ENCODE measurements at places on chromosomes 5 and 9. TPM values are rescaled to one million over a fixed set of nuclear protein-coding genes. Genes with fewer than 3 reads are reported as not detected.

CCDC180 gene
- 1.2 TPM for polyA plus RNA-seq

DNA sequence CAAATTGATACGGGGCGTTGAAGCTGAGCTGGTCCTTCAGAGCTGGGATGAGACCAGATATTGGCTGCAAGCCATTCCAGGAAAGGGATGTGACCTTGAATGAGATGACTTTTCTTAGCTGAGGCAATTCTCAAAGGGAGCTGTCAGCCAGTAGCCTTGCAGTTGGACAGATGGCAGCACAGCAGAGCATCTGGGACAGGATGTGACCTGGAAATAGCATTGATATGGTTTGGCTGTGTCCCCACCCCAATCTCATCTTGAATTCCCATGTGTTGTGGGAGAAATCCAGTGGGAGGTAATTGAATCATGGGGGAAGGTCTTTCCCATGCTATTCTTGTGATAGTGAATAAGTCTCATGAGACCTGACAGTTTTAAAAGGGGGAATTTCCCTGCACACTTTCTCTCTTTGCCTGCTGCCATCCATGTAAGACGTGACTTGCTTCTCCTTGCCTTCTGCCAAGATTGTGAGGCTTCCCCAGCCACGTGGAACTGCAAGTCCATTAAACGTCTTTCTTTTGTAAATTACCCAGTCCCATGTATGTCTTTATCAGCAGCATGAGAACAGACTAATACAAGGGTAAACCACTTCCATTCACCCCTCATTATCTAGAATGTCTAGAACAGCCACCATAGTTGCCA lies 19.8 kb upstream of the MTX3 start:
- no peak for DNase-seq

DNA sequence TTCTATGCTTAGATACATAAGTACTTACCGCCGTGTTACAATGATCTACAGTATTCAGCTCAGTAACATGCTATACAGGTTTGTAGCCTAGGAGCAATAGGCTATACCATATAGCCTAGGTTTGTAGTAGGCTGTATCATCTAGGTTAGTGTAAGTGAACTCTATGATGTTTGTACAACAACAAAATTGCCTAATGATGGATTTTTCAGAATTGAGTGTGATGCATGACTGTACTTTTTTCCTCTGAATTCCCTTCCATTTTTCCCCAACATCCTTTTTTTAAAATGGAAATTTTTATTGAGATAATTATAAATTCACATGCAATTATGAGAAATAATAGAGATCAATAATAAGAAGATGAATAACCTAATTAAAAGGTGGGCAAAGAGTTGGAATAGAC lies 67.9 kb upstream of the TNFSF8 start:
- DNase-seq = no peak

PHYHD1 gene
- not detected for polyA plus RNA-seq

DNA sequence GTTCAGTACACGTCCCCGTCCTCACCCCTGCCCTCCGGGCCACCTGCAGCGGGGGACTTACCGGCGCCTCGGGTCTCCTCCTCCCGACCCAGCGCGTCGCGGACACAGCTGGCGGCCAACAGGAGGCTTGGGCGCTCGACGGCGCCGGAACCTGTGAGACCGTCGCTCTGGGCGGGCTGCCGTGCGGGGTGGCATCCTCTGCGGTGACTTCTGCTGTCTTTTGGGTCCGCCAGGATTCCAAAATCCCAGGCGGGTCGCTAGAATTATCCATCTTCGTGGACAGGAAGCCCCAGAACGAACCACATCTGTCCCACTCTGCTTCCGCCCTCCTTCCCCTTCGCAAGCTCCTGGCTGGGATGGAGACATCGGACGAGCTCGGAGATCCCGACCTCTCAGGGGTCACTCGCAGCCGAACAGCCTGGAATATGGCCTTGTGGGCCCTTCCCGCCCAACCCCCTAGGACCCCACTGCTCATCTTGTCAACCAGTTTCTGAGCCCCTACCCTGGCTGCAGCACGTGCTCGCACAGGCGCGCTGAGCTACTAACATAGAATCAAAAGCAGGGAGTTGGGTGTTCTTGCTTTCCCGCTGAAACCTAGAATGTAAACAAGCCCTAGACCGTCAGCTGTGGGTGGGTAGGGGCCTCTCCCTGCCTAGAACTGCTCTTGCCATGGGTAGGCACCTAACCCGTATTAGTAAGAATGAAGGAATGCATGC lies 947 bp upstream of the MARCHF3 start:
- no peak for DNase-seq

- DNase-seq = no peak
These were observed 115.5 kb upstream of the IL7R start for GRCh38 chr5:35741126-35741716.

DNA sequence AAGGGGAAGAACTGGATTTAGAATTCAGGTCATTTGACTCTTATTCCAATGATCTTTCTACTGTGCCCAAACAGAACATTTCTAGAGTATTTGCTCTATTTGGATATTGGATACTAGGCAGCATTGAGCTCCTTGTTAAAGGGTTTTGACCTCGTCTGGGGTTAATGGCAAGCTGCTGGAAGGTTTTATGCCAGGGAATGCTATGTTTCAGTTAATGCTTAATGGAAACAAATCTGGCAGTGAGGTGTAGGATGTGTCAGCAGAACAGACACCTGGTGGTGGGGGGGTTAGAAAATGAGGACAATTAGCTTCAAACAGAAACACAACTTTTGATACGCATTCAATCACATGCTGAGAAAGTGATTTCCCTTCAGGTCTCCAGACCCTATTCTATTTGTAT lies 51.5 kb downstream of the AGXT2 start:
- DNase-seq = no peak

KLHL3 gene
- 3.8 TPM for polyA plus RNA-seq

DNA sequence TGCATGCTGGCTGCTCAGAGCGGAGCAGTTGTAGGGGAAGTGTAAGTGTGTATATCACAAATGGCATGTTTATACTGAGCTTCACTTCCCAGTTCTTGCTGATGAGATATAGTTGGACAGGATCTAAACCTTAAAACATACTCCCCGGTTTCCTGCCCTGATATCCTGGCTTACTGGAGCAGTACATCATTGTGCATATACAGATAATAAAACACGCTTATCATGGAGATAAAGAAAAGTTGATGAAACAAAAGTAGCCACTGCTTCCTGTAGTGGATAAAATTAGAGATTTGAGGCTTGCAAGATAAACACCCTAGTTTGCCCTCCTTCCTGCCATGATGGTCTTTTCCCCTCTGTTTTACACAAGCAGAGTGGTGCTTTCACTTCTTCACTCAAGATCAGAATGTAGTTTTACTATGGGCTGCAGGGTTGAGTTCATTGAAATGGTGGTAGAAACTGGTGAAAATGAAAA lies 15.0 kb downstream of the NPR3 start:
- DNase-seq = no peak

DNA sequence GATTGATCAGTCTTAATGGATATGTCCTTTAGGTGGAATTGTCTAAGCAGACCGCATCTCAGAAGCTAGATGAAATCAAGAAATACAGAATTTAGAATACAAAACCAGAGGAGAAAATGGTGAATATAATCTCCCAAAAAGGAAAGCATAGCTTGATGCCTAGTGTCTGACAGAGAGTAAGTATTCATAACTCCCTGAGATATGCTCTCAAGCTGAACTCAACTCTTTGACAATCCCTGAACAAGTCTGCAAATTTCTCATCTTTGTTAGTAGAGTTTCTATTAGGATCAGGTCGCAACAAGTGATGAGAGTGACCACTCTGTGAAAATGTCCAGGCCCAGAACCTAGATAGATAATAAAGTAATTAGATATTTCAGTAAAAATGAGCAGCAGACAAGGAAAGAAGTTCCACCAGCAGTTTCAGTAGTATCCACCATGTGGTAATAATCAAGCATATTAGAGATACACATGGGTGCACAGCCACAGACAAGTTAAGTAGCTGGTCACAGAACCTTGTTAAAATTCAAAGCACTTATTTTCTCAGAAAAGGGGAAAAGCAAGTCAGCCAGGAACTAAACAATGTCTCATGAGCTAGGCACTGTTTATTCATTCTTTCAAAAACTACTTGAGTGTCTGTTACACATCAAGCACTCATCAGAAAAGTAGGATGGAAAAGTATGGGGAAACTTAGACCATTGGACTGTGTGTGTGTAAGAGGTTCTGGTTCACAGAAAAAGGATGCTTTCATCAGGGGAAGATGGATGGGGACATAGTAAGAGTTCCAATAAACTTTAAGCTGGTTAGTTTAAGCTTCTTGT lies 481.5 kb upstream of the TUSC1 start:
- peak; percentile 14 for DNase-seq

DNA sequence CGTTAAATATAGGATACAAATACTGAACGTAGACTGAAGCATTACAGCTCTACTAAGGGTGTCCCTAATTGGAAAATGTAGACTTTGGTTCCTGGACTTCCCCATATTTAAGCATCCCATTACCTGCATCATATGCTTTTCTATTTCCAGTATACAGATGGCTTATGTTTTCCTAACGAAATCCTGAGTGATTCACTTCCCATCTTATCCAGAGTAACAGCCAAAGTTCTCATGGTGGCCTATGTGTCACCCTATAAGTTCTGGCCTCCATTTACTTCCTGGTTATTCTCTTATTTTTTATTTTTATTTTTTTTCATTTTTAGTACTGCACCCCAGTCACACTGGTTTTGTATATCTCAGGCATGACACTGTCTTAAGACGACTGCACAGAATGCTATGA lies 552.3 kb downstream of the PRDM9 start:
- no peak for DNase-seq

PCDHGA5 gene
- polyA plus RNA-seq = 0.57 TPM

DNA sequence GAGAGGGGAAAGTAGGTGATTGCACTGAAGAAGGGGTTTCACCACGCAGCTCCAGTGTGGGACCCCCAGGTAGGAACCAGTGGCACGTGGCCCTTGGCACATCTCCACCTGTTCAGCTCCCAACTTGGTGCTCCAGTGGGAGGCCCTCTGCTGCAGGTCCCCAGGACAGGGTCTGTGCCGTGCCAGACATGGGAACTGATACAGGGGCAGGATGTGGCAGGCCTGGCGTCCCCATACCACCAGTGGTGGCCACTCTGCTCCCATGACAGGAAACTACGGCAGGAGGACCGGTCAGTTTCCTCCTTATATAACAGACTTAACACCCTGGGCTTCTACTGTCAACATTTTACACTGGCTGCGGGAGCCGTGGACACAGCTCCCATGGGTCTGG lies 67.3 kb downstream of the PSMB7 start:
- DNase-seq = no peak

- no peak for DNase-seq
These were observed 287.8 kb downstream of the DTWD2 start for GRCh38 chr5:118700510-118700909.

GRCh38 chr5:163504079-163504931 lies 1.1 kb upstream of the MAT2B start:
- peak; percentile 33 for DNase-seq

HMCN2 gene
- polyA plus RNA-seq = 0.15 TPM

- DNase-seq = peak; percentile 53
These were observed 51.1 kb downstream of the STARD4 start for GRCh38 chr5:111461255-111461671.

CDKN2B gene
- polyA plus RNA-seq = 6.3 TPM

- no peak for DNase-seq
These were observed 12.9 kb downstream of the DYNC2I2 start for GRCh38 chr9:128643519-128644300.

DNA sequence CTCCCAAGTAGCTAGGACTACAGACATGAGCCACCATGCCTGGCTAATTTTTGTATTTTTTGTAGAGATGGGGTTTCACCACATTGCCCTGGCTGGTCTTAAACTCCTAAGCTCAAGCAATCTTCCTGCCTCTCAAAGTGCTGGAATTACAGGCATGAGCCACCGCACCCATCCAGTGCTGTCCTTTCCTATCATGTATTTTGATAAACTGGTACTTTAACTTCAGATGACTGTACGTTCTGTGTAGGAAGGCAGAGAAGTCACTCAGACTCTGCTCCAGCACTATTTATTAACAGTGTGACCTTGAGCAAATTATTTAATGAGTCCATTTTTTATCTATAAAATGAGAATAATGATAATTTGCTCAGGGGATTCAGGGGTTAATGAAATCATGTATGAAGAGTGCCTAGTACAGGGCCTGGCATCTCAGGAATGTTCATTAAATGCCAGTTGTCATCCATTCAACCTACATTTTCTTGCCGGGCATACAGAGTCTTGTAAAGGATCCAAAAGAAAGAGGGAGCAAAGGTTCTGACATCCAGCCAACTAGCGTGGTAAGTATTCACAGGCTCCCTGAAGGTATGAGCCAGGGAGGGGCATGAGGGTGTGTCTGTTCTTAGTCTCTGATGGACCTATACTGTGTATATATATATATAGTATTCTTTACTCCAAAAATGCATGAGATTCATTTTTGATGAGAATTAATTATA lies 201.9 kb downstream of the PBX3 start:
- DNase-seq = no peak

DNA sequence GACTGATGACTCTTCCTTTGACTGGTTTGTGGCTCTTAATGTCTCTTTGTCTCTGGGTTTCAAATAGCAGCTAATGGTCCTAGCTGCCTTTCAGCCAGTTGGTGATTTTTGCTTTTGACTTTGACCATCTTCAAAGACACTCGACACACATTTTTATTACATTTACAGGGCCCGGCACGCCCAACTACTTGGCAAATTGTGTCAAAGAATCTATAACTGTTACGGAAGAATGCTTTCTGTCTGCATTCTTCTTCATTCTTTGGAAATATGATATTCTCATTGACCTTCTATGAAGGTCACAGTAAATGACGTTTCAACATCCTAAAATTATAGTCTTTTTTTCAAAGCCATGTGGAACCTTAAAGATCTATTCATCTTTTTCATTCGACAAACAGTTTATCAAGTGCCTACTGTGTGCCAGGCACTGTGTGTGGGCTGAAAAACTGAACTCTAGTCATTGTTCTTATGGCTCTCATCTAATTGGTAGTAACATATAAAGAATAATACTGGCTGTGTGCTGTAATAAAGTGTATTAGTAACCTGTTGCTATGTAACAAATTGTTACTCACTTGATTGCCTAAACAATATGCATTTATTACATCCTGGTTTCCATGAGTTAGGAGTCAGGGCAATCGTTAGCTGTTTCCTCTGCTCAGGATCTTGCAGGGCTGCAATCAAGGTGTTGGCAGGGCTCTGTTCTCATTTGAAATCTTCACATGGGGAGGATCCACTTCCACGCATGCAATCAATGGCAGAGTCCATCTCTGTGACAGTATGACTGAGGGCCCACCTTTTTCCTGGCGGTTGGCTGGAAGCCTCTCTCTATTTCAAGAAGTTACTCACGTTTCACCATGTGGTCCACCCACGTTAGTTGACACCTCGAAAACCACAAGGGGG lies 7.0 kb upstream of the WHRN start:
- no peak for DNase-seq

DNA sequence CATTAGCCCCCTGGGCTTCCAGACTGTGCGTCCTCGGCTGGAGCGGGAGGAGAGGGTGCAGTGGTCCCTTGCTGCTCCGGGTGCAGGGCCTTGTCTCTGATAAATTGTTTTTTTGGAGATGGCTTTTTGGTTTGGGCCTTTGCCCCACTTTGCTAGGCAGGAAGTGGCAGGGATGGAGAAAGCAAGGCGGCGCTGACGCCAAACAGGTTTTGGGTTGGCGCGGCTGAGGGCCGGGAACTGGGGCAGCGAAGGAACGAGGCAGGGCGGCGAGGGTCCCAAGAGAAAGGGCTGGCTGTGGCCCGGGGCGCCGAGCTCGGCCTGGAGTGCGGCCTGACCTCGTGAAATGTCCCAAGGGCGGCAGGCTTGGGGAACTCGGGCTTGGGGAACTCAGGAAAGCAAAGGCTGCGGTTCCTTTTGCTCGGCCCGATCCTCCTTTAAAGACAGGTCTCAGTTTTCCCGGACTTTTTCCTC lies 4.1 kb downstream of the LHX2 start:
- no peak for DNase-seq

IFNA2 gene
- polyA plus RNA-seq = not detected

GRCh38 chr5:16593013-16593412 lies 23.8 kb downstream of the RETREG1 start:
- DNase-seq = no peak

Data from SK-N-SH (cell line).